Smooth muscle cell of the coronary artery (primary cell): ENCODE measurements at places on chromosomes 7 and 10. TPM values are rescaled to one million over a fixed set of nuclear protein-coding genes. Genes with fewer than 3 reads are reported as not detected.

Gene ELFN1
- 0.08 and 3.2 TPM in 2 replicates for total RNA-seq

Gene SPDYE1
- not detected in 2 replicates for total RNA-seq

Gene MINDY4
- total RNA-seq: 4.7 and 5.0 TPM in 2 replicates

Gene TCERG1L
- total RNA-seq: not detected in 2 replicates

Gene SLC13A1
- not detected in 2 replicates for total RNA-seq

Gene SLC26A3
- total RNA-seq: not detected in 2 replicates

Gene MEOX2
- total RNA-seq: under 0.01 and 1.5 TPM in 2 replicates

Gene TMEM236
- total RNA-seq: under 0.01 TPM in 1 of 2 replicates, not detected in the other

Gene EGFR
- total RNA-seq: 29.3 and 35.5 TPM in 2 replicates

Gene LIPN
- total RNA-seq: not detected in 2 replicates

Gene CUBN
- total RNA-seq: 0.68 and 3.4 TPM in 2 replicates

Gene MOGAT3
- total RNA-seq: not detected in 2 replicates

Gene ITPRID1
- total RNA-seq: not detected in 2 replicates

Gene SORCS1
- total RNA-seq: not detected in 2 replicates

Gene STAM
- 14.2 and 17.1 TPM in 2 replicates for total RNA-seq

Gene CPED1
- total RNA-seq: 32.2 and 50.7 TPM in 2 replicates

Gene PPP1R17
- total RNA-seq: not detected in 2 replicates

Gene MNX1
- not detected in 2 replicates for total RNA-seq

Gene FAM13C
- total RNA-seq: 1.6 and 2.8 TPM in 2 replicates

Gene COL1A2
- total RNA-seq: 3,805 and 4,961 TPM in 2 replicates

Gene MACC1
- 0.08 and 0.12 TPM in 2 replicates for total RNA-seq

Gene GTF2IRD2
- total RNA-seq: 2.0 and 3.6 TPM in 2 replicates

Gene IKZF1
- total RNA-seq: not detected in 2 replicates

Gene SH2D4B
- total RNA-seq: not detected in 2 replicates

Gene SMO
- 18.5 and 22.7 TPM in 2 replicates for total RNA-seq

Gene SSC4D
- 0.68 TPM in 1 of 2 replicates, not detected in the other for total RNA-seq

Gene PRSS58
- not detected in 2 replicates for total RNA-seq

Gene OR13A1
- total RNA-seq: 0.12 TPM in 1 of 2 replicates, not detected in the other

Gene ZNRF2
- total RNA-seq: 2.8 and 3.2 TPM in 2 replicates

Gene FGFR2
- 0.23 TPM in 1 of 2 replicates, not detected in the other for total RNA-seq

Gene PRLHR
- not detected in 2 replicates for total RNA-seq

Gene CYP26C1
- total RNA-seq: 0.23 TPM in 1 of 2 replicates, not detected in the other

Gene CCDC172
- total RNA-seq: not detected in 2 replicates

Gene SEMA3D
- 3.4 and 17.9 TPM in 2 replicates for total RNA-seq

Gene CDC14C
- total RNA-seq: 0.08 TPM in 1 of 2 replicates, not detected in the other

Gene MYH16
- 0.08 TPM in 1 of 2 replicates, not detected in the other for total RNA-seq

Gene LRRD1
- total RNA-seq: under 0.01 TPM in 1 of 2 replicates, not detected in the other

Gene TYW1
- total RNA-seq: 15.6 and 19.1 TPM in 2 replicates

Gene LBX1
- total RNA-seq: not detected in 2 replicates

Gene SLC26A5
- not detected in 2 replicates for total RNA-seq

Gene PODXL
- 2.6 and 15.6 TPM in 2 replicates for total RNA-seq

Gene FAM25G
- not detected in 2 replicates for total RNA-seq

Gene CABCOCO1
- total RNA-seq: 0.60 TPM in 1 of 2 replicates, not detected in the other

Gene IDI2
- not detected in 2 replicates for total RNA-seq

Gene SNCG
- 48.3 and 77.0 TPM in 2 replicates for total RNA-seq

Gene SORBS1
- total RNA-seq: 0.23 and 0.38 TPM in 2 replicates

Gene CALML5
- not detected in 2 replicates for total RNA-seq

Gene GPR158
- 0.23 and 0.68 TPM in 2 replicates for total RNA-seq

Gene AKR1C4
- total RNA-seq: not detected in 2 replicates

Gene C10orf71
- not detected in 2 replicates for total RNA-seq
